ENCODE measurements at places on chromosomes 4 and X.

DNA sequence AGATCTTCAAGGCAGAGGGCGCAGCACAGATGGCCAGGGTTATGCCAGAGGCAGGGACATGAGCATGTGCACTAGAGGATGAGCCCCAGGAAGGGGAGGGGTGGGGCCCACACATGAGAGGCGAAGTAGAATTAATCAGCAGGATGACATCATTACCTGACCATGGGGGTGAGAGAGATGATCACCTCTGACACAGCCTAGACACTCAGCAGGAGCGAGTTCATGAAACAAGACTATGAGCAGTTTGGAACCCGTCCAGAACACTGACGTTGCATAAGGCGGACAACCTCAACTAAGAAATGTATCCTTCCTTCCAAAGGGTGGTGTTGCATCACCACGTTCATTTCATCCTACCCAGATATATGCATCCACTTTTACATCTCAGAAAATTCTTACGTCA is 446.7 kb upstream of the TENM3 start:
- DNase-seq, result no peak

DNA sequence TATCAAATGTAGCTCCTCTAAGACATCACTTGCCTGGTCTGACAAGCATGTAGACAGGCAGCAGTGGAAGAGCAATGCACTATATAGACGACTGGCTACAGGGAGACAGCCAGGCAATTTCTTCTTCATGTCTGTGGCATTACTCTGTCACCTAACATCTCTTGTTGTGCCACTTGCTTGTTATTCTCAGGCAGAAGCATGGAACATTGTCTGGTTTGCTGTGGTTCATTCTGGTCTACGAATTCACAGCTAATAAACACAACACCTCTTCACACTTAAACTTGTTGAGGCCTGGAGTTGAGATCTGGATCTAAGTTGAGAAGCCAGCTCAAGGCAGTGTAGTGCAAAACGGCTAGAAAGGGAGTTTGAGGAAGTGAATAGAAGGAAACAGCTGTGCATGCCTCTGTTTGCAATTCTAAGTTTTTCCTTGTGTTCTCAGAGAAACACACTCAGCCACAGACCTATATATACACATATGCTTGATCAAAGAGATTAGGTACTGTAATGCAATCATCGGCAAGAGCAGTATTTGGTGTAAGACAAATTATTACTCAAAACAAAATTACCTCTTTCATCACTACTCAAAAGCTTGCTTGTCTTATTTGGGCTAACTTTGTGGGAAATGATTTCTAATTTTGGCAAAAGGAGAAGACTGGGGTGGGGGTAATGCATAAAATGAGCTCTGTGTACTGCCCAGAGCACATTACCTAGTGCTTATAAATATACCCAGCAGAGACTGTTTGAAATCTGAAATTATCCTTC is 243.8 kb downstream of the PPP3CA start:
- peak; percentile 11 for DNase-seq

DNA sequence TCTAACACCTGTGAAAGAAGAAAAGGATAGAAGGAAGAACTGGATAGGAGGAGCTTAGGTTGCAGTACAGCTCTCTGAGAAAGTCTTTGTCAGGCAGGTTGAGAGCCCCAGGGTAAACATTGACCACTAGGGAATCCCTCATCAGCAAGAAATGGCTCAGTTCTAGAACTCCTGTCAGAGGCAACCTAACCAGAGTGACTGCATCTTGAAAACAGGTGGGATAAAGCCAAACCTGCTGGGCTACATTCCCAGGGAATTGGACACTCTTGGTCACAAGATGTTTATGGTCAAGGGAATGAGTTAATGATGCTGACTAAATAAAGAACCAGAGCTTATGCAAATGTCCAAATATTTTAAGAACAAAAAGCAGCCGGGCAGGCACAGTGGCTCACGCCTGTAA is 108.3 kb upstream of the MED14 start:
- no peak for DNase-seq

DNA sequence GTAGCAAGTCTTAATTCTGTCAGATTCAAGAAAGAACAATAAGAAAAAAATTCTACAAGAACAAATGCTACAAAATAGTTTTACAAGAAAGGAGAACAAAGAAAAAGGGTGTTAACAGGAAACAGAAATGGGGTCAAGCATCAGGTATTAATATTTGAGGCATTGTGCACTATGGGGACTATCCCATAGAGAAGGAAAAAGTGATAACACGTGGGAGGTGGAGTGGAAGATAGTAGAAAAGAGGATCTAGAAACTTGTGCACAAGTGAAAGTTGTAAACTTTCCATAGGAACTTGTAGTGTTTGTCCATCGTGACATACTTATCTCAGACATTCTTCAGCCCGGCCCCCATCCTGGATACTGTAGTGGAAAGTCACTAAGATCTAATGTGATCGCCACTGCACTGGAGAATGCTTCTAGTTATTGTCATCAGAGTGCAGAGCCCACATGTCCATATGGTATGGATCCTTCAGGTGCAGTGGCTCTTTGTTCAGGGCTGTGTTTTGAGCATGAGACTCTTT is 15.4 kb upstream of the NFXL1 start:
- DNase-seq, result no peak

GRCh38 chrX:29555465-29556091 is 659.8 kb upstream of the MAGEB2 start:
- DNase-seq, result peak; percentile 48

GRCh38 chrX:150599226-150599625 is 30.8 kb downstream of the MTM1 start:
- DNase-seq, result no peak

DNA sequence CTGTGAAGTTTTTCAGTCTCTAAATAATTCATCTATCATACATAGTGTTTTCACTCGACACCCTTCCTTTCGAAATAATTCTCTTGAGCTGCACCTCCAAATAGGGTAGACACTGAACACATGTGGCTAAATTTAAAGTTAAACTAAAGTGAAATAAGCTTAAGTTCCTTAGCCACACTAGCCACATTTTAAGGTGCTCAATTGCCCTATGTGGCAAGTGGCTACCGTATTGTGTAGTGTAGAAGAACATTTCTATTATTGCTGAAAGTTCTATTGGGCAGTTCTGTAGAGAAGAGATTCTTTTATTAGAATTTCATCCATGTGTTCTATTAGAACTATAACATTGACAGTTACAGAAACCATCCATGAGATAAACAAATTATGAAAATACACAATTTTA is 107.0 kb upstream of the CTSO start:
- no peak for DNase-seq

- DNase-seq, result no peak
Measured at GRCh38 chr4:109914322-109914721, 1.6 kb downstream of the EGF start.

DNA sequence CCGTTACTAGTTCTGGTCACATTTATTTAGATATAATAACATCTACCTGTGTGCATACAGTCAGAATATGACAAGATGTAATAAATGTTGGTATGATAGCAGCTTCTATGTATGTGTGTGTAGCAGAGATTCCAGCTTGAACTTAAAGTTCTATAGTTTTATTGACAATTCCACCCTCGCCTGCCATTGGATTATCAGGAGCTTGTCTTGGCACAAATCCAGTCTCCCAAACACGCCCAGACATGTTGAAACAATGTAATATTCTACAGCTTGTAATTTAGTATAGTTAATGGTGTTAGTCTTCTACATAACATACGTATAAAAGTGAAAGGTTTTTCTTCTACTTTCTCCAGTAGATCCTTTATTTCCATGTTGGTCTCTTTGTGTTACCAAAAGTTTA is 44.4 kb downstream of the BBS12 start:
- no peak for DNase-seq

Data from GM10248 (cell line).